ENCODE measurements at places on chromosomes 5 and 9.

GRCh38 chr5:27590503-27590902 lies 552.1 kb upstream of the CDH9 start:
- no peak for DNase-seq

DNA sequence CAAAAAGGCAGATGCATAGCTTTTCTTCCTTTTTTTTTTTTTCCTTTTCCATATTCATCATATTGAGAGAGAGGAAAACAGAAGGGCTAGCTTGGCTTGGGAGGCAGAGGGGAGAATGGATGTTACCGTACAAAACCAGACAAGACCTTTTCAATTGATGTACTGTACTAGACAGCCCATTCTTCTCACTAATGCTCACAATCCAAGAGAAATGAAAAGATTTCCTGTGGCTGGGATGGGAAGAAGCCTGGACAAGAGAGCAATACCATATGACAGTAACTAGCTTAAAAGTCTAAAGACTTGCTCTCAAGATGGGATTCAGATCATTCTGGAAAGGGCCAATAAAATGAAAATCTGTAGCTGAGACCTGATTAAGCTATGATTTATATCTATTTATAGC lies 3.4 kb downstream of the CEMIP2 start:
- no peak for DNase-seq

DNA sequence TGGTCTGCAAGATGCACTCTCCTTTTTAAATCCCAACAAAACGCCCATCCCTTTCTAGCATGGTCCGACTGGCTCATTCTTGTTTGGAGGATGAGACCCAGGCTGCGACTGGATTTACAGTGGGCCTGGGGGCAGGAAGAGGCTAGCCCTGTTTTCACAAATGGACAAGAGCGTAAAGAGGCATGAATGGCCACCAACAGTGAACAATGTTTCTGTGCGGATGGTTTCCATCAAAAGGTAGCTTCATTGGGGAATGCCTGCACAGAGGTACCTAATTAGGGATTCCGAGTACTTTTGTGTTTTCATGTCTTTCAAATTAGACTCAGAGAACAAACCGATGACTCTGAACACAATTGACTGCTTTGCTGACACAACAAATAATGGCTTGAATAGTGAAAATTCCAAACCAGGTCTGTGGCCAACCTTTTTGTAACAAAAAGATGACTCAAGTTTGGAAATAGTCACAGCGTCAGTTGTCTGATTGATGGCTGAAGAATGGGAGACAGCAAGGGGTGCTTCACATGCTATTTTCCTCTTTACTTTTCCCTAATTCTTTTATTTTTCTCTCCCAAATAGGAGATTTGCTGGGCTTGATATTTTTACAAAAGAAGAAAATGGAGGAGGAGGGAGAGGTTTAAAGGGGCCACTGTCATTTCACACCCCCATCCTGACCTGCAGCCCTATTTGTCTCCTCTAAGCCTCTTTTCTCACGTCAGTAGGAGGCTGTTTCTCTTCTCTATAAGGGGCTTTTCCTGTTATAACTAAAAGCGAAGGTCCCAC lies 208.1 kb upstream of the S1PR3 start:
- DNase-seq: no peak

- peak; percentile 35 for DNase-seq
Observed at GRCh38 chr5:124176692-124177091, 569.7 kb downstream of the ZNF608 start.

GRCh38 chr5:102759700-102760099 lies 4.6 kb downstream of the PAM start:
- no peak for DNase-seq

DNA sequence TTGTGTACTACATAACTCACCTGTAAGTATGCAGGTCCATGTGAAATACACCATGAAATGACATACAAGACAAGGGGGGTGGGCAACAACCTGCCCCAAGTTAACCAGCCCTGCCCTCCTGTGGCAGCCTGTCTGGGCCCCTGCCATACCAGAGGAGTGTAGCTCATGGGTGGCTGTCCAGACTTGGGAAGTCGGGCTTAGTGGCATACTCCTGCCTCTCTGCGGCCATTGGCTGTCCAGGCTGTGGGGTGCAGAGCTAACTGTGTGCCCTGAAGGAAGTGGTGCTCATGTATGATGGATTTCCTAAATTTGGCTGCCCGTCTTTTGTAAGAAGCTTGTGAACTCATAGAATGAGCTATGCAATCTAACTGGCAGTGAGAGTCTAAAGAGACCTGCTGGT lies 47.0 kb downstream of the GPR107 start:
- no peak for DNase-seq

DNA sequence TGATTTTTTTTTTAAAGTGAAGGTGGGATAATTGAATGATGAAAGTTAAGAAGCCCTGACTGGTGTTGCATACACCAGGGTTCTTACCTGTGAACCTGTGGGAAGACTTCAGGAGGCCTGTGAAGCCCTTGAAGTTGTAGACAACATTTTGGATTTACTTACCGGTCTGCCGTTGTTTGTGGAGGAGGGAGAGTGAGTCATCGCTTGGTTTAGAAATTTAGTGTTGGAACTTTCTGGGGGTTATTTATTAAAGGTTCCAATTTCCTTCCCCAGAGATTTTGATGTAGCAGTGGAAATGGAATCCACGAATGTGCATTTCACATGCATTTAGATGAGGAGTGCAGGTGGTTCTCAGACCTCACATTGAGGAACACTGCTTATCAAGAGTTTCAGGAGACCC lies 49.6 kb downstream of the ARHGAP26 start:
- no peak for DNase-seq

DNA sequence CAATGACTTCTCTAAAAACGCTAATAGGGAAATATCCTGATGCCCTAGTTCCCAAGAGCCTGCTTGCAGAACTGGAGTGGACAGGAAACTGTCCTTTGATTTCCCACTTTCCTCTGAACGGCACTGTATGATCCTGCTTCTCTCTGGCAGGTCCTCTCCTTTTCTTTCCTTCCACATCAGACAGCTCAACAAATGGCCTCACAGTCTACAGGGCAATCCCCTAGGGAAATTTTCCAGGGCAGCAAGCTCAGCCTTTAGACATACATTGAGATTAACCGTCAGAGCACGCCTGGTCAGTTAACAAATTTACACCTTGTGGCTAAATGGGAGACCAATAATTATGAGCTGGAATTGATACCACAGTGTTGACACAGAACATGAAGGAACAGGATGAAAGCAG lies 164.9 kb downstream of the SLC24A2 start:
- no peak for DNase-seq

- DNase-seq: no peak
Observed at GRCh38 chr9:121947775-121948174, 145.3 kb downstream of the TTLL11 start.

GRCh38 chr5:138770291-138770690 lies 17.1 kb downstream of the CTNNA1 start:
- DNase-seq: no peak

DNA sequence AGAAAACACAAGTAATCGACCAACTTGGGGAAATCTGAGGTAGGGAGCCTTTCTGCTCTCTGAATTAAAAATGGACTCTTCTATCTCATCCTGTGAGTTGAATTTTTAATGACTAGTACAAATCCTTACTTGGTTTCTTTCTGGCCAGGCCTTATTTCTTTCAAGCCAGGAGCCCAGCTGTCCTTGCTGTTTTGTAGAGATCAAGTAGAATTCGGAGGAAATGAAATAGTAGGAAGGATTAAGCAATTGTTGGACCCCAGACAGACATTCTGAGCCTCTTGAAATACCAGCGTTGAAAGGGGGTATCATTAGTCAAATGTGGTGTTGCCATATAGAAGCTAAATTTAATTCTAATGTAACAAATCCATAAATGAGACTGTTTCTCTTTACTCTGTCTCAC lies 53.7 kb upstream of the SMIM15 start:
- DNase-seq: no peak

DNA sequence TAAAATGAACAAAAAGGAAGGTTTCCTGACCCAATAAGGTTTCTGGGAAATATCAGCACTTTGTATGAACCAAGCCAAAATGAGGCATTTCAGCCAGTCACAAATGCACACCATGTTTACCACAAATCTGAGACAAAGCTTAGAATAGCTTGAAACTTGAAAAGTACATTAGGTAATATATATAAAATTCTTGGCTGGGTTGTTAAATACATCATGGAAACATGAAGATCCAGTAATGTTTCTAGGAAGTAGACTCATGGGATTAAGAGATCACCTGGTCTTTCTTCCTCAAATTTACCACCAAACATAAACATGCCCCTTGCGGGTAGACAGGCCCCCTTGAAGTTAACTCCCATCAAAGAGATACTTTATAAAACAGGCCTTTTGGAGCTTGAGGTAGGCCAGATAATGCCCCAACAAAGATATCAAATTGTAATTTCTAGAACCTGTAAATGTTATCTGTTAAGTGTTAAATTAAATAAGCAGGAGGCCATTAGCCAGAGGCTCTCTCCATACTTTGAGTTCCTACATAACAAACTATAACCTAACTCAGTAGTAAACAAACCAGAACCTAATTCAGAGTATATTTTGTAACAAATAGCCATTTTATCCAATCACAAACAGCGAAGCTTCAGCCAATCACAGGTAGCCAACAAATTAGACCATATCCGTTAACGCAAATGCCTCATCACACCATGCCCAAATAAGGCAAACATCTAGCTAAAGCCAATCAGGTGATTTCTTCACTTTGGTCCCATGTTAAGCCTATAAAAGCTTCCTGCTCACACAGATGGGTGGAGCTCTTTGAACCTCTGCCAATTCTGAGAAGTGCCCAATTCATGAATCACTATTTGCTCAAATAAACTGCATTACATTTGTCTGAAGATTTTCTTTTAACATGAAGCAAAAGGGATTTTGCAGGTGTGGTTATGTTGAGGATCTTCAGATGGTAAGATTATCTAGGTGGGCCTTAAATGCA lies 127.9 kb upstream of the TARS1 start:
- peak; percentile 98 for DNase-seq

DNA sequence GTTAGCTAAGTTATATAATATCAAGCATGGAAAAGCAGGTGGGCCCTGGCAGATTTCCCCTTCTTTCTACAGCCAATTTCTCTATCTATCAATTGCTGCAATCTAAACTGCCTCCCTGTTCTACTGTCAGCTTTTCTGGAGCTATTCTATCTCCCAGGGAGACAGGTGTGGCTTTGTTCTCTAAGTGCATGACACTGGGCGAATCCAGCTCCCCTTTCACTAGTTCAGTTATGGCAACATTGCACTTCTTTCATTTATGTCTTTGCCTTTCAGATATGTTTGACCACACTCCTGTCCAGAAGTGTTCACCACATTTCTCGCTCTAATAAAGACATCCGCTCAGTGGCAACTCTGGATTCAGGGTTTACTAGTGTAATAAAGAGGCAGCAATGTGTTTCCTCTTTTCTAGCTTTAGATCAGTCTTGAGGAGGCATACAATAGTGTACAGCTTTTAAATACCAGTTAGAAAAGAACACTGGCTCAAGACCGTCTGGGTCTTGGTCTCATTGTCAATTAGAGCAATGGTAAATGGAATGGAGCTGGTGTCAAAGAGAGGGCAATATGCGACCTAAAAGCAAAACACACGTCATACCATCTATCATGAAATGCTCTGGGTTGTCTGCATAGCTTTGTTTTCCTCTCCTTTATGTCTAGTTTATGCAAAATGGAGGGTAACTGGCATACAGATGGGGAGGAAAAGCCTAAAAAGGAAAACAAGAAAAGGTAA lies 197.0 kb downstream of the SLF1 start:
- DNase-seq: no peak

DNA sequence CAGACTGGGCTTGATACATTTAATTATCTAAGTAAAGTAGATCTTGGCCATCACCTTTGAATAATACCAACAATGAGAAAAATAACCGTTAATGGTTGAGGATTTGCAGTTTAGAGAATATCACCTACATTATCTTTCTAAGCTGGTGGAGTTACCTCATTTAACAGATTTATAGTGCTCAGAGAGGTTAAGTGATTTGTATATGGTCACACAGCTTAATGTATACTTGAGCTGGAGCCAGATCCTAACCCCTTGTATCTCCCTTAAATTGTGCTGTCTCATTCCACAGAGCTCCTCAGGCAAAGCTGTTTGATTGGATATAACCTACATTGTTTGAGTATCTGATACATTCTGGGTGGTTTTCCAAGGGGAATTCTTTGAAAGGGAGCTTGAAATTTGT lies 57.8 kb downstream of the INSYN2B start:
- DNase-seq: no peak

DNA sequence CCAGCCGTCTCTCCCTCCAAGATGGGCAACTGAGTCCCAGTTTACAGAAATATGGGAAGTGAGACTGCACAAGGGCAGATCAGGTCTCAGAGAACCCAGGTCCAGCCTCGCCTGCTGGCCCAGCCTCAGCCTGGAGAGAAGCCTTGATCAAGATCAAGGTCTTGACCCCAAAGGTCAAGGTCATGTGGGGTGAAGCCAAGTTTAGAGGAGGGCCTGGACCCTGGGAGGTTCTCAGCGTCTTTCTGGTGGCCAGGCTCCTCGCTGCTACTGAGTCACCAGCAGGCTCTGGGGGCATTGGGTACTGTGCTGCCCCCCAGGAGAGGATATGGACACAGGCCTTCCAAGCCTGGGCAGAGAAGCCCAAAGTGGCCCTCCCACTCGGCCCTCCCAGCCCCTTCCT lies 8.8 kb downstream of the IPPK start:
- DNase-seq: no peak

GRCh38 chr5:12292610-12293204 lies 388.5 kb upstream of the CTNND2 start:
- DNase-seq: no peak

- no peak for DNase-seq
Observed at GRCh38 chr9:137943655-137944054, 66.1 kb downstream of the CACNA1B start.

DNA sequence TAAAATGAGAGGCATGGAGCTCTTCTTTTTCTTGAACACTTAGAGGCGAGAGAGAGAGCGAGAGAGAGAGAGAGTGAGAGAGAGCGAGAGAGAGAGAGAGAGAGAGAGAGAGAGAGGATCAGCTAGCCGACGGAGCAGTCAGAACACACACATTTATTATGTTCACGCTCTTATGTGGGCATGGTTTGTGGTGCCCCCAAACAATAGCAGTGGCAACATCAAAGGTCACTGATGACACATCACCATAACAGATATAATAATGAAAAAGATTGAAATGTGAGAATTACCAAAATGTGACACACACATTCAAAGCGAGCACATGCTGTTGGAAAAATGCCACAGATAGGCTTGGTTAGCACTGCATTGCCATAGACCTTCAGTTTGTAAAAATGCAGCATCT lies 116.1 kb downstream of the KDM4C start:
- peak; percentile 2 for DNase-seq

- no peak for DNase-seq
Observed at GRCh38 chr5:2261004-2261703, 378.4 kb upstream of the IRX4 start.

- no peak for DNase-seq
Observed at GRCh38 chr5:56746553-56747339, 68.6 kb upstream of the MAP3K1 start.
